SK-N-DZ (cell line): ENCODE measurements at places on chromosomes 4 and X.

DNA sequence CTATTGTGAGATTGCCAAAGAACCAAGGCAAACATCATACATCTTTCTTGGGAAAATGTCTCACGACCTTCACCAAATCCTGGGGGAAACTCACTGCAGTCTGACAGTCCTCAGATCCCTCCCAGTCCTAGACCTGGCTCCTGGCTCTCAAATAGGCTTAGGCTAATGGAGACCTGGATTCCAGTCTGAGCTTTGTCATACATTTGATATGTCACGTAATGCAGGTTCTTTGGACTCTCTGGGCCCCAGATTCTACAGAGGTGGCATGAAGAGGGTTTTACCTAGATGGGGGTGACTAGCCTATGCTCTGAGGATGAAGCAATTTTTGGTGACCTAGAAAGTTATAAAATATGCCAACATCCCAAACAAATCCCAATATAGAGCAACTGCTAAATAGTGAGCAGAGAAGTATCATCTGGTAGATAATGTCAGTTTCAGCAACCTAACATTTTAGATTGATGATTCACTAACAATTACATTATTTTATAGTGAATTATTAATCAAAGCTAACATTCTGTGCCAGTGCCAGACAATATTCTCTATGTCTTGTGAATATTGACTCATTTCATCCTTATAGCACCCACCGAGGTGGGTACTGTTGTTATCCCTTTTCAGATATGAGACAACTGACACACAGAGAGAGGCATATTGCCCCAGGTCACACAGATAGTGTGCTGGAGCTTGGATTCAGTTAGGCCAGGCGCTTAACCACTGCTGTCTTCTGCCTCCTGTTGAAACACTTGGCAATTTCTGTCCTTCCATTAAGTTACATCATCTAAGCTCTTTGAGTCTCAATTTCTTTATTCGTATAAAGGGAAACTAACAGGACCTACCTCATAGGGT is 195.4 kb upstream of the MAMLD1 start:
- DNase-seq, result no peak

DNA sequence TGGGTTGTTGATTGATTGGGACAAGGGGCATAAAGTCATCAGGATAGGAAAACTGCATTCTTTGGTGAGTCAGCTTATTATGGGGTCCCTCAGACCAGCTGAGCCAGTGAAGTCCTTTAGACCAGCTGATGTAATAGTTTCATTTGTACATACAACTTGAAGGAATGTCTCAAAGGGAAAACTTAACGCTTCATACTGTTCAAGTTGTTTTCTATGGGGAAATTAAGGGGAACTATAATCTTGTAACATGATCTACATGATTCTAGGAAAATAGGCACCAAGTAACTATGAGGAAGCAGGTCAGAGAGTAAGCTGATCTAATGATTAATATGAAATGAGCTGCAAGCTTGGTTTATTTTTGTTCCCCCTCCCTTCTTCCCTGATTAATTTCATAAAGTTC is 175.1 kb upstream of the GRID2 start:
- no peak for DNase-seq

DNA sequence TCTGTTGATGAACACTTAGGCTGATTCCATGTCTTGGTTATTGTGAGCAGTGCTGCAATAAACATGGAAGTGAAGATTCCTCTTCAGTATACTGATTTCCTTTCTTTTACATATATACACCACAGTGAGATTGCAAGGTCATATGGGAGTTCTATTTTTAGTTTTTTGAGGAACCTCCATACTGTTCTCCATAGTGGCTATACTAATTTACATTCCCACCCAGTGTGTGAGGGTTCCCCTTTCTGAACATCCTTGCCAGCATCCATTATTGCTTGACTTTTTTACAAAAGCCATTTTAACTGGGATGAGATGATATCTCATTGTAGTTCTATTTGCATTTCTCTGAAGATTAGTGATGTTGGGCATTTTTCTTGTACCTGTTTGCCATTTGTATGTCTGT is 80.5 kb upstream of the GALNT7 start:
- DNase-seq, result no peak

GRCh38 chr4:168701061-168701460 is 204.2 kb downstream of the PALLD start:
- DNase-seq, result no peak

- no peak for DNase-seq
Observed at GRCh38 chrX:113124693-113125092, 284.1 kb upstream of the AMOT start.

DNA sequence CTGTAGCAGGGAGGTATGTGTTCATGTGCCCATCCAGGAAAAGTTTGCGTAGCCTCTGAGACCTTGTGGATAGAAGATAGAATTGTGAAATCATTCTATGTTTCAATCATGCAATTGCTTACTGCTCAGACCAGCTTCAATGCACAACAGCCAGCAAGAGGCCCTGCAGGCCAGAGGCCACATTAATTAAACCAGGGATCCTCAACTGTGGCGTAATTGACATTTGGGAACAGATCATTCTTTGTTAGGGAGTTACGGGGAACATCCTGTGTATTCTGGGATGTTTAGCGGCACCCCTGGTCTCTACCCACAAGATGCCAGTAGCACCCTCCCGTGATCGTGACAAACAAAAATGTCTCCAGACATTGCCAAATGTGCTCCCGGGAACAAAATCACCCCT is 86.5 kb upstream of the PRPS2 start:
- DNase-seq, result no peak

DNA sequence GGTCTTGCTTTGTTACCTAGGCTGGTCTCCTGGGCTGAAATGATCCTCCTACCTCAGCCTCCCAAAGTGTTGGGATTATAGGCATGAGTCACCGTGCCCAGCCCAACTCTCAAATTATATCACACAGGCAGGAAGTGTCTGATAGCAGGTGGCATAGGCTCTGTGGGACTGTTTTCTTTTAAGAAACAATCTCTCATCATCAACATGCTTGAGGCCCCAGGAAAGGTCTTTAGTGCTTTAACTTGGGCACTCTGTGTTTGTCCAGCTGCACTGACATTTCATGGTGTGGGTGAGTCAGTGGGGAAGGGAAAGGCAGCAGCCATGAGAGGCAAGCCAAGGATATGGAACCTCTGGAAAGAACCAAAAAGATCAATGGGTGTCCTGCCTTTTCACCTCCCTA is 88.1 kb upstream of the TSPAN5 start:
- DNase-seq, result no peak

DNA sequence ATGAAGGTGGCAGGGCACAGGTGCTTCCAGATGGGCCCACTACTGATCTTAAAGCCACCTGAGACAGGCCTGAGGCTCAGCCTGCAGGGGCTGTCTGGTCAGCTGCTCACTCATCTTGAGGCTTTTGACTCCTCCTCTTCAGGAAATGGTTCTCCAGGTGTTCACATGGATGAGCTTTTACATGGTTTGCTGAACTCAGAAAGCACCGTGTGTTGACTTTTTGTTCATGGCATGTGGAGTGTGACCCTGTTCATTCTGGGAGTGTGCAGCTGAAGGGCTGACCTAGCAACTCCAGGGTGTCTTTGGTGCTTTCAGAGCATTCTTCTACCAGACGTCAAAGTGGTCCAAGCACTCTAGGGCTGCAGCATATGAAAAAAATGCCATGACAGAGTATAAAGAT is 111.1 kb downstream of the CCNG2 start:
- DNase-seq, result no peak

DNA sequence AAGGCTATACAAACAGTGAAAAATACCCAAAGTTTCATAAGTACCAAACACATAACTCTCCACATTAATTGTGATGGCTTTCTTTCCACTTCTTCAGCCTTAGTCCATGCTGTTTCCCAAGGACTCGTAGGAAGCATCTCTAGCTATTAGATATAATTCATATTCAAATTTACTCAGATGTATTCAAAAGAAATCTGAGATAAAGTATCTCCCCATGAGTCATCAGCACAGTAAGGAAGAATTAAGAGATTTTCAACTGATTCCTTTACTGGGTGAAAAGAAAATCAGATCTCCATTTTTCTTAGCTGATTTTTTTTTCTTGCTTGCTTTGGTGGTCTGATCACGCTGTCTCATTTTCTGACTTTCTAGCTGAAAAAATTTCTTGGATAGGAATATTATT is 71.7 kb downstream of the MID1 start:
- no peak for DNase-seq

GRCh38 chr4:76386566-76387305 is 34.2 kb downstream of the CCDC158 start:
- no peak for DNase-seq

DNA sequence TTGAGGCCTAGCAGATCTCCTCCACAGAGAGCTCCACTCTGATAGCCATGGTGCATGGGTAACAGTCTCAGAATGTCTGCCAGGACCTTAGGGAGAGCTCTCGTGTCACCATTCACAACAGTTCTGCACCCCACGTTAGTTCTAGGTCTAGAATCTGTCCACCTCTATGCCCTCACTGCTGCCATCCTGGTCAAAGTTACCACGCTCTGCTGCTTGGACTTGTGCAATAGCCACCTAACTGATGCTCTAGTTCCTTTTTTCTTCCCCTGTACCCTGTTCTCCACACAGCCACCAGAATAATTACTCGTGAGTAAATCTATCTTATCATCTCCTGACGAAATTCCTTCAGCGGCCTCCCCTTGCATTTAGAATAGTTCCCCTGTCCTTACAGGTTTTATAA is 268.8 kb upstream of the GATB start:
- DNase-seq, result no peak

DNA sequence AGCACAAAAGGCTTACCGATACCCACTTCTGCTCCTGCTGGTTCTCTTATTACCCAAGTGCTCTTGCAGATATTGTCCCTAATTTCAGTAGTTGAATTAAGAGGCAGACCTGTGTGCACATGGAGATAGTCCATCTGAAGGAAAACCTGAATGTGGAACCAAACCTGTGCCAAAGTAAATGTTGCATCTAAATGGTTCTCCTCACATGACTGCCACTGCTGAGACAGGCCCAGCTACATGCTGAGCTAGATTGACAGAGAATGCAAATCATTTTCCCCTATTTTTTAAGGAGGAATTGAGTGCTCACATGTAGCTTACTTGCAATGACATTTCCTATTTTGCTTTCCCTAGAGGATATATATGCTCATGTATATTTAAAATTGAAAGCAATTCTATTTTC is 609.1 kb upstream of the TECRL start:
- DNase-seq, result no peak

- no peak for DNase-seq
Observed at GRCh38 chr4:148089624-148090023, 352.6 kb downstream of the NR3C2 start.

DNA sequence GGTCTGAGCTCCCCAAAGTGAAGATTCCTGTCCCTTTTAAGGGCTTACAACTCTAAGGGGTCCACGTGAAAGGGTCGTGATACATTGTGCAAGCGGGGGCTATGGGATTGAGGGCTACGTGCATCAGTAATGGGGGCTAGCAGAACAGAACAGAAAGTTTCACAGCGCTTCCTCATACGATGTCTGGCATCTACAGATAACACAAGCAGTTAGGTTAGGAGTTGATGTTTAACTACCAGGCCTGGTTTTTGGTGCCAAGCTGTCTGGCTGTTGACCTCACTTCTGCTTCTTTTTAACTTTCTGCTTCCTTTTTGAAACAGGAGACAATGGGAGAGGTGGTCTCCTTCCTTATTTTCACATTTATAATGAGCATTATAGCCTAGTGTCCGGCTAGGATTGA is 368.6 kb upstream of the CXorf51A start:
- no peak for DNase-seq

GRCh38 chr4:1221155-1221870 is 27.6 kb downstream of the CTBP1 start:
- no peak for DNase-seq
